ENCODE measurements at places on chromosomes 12 and 14.

DNA sequence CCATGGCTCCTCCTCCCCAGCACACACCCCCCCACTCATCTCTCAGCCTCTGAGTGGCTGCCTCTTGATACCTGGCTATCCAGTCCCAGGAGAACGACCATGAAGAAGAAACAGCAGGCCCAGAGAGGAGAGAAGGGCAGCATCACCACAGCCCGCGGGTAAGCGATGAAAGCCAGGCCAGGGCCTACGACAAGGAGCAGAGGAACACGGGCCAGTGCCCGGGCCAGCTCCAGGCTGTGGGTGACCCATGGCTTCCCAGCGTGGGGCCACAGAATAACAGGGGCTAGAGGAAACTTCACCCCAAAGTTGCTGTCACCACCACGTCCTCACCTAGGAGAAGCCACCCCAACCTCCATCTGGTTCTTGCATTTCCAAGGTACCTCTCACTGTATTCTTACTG is 10.4 kb upstream of the SLC6A12 start:
- no peak for DNase-seq

GRCh38 chr12:54418441-54419087 is 502 bp downstream of the ITGA5 start:
- DNase-seq = no peak

DNA sequence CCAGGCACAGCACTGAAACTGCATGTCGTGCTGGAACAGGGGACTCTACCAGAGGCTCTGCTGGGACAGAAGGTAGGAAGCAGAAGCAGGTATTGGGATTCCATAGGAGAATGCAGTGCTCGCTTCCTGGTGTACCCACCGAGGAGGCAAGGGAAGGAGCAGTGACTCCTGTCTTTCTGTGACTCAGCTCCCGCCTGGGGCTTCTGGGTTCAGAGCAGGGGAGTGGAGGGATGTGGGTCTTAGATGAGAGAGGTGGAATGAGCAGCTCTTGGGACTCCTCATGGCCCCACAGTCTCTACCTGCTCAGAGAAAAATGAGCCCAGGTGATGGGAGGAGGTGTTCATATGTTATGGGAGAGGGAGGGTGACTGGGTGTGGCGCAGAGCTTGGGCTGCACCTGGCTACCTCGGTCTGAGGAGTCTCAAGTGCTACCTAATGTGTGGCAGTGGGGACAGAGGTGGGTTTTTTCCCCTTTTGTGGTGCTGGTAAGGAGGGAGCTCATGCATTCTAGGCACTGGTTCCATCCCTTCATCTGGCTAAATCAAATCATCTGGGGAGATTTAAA is 26.3 kb downstream of the WNT5B start:
- DNase-seq = no peak

GRCh38 chr12:132360906-132361777 is 31.8 kb upstream of the GALNT9 start:
- DNase-seq = no peak

- DNase-seq = no peak
These were observed 1.6 kb upstream of the INF2 start for GRCh38 chr14:104687601-104688504.

GRCh38 chr12:116002890-116003536 is 274.5 kb downstream of the MED13L start:
- DNase-seq = no peak

GRCh38 chr14:20734430-20734806 is 11.3 kb upstream of the EDDM3A start:
- no peak for DNase-seq

- no peak for DNase-seq
These were observed 62.7 kb downstream of the CHST11 start for GRCh38 chr12:104519190-104520019.

DNA sequence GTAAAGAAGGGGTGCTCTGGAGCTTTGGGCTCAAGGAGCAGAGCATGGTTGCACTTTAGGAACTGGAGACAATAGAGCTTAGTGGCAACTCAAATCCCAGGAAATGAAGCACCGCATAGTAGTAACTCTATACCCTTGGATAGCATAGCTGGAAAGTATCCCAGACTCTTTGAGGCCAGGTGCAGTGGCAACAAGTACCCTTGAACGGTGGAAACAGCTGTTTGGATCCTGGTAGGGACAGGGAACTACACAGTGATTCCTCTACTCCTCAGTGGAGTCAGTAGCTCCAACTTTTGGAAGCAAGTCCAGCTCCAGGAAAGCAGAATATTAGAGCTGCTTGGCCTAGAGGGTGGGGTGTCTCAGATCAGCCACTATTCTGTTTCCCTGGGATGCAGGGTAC is 129.0 kb upstream of the WSCD2 start:
- DNase-seq = no peak

DNA sequence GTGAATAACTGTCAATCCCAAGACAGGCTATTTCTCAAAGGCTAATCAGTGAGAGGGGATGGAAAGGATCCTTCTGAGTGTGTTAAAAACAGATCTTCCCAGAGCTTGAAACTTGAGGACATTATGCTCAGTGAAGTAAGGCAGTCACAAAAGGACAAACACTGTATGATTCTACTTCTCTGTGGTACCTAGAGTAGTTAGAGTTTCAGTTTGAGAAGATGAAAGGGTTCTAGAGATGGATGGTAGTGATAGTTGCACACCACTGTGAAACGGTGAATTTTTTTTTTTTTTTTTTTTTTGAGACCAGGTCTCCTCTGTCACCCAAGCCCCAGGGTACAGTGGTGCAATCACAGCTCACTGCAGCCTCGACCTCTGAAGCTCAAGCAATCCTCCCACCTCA is 133.8 kb downstream of the SAMD4A start:
- no peak for DNase-seq

DNA sequence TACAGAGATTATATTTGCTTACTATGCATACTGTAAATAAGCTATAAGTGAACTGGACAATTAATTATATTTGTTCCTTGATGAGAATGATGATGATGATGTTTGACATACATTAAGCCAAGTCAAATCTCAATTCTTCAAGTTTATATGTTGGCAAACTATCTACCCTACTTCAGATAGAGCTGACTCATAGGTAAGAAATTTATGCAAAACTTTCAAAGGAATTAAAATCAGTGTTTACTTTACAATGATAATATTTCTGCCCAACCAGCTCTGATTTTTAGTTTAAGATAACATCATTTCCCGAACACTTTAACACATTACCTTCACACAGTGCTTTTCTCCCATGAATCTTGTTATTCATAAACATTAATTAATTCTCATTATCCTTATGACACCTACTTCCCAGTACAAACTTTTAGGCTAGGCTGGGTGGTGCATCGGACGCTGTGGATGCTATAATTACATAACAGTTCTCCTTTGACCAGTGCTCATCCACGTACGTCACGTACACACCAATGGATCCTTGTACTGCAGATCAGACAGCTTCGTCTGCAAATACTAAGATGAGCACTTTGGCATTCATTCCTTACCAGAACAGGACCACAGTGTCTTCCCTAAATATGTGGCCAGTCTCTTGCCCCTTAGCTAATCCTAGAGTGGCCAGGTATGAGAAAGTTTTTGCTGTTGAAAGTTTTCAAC is 18.3 kb downstream of the BMP4 start:
- DNase-seq = no peak

GRCh38 chr14:59964251-59965007 is 44.5 kb downstream of the LRRC9 start:
- no peak for DNase-seq

DNA sequence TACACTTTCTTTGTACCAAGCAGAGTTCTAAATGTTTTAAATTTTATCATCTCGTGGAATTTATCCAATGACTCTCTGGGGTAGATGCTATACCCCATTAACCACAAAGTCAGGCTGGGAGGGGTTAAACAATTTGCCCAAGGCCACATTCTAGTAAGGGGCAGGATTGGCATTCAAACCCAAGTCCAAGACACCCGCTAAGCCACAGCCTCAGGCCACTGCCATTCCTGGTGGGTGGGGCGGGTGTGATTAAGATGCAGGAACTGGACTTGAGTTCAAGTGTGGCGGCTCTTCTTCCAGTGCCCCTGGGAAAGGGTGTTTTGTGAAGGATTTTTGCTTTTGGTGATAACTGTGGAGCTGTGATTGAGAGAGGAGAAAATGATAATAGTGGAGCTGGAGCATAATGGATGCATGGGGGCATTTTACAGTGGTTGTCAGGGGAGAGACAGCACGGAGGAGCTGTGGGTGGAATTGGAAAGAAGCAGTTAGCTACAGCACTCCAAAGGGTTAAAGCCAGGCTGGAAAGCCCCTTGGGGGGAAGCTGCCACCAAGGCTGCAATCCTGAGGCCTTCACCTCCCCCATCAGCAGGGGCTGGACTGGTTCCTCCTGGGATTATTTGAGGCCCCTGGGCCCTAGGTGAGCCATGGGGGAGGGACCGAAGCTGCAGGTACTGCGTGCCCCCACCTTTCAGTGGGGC is 1.0 kb upstream of the VRTN start:
- DNase-seq = no peak

GRCh38 chr14:72892879-72893635 is 844 bp downstream of the DPF3 start:
- DNase-seq = no peak

- DNase-seq = no peak
These were observed 37.3 kb downstream of the LRCOL1 start for GRCh38 chr12:132572801-132573760.

GRCh38 chr12:53344824-53345485 is 8.8 kb upstream of the SP7 start:
- DNase-seq = peak; percentile 79

- DNase-seq = peak; percentile 31
These were observed 10.9 kb downstream of the C12orf43 start for GRCh38 chr12:121005346-121005815.

DNA sequence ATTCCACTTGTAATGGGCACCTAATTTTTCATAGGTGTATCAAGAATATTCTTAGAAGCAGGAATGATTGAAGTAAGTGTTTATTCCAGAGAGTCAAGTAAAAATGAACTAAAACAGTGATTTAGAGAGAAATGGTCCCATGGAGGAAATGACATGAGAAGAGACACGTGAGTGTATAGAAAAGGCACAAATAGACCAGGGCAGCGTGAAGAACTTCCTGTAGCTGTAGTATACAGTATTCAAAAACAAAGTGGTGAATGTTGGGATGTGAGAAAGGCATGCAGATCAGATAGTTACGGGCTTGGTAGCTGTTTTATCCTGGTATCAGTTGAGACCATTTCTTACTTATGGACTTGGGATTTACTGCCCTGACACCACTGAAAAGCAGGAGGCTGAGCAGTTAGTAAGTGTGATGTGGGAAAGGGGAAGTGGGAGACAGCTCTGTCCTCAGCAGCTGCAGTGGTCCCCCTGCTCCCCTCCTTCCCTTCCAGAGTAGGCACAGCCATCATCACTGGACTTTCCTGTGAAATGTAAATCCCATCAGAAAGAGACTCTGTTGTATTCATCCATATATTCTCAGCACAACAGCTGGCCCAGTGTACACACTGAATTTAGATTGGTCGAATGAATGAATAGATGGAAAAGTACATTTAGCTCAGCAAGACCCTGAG is 16.8 kb upstream of the TESPA1 start:
- no peak for DNase-seq

GRCh38 chr12:52988898-52989297 is 17.4 kb upstream of the EIF4B start:
- DNase-seq = no peak

GRCh38 chr14:61435563-61436337 is 114.4 kb downstream of the PRKCH start:
- no peak for DNase-seq

GRCh38 chr14:27184427-27184826 is 586.6 kb upstream of the NOVA1 start:
- DNase-seq = peak; percentile 69

- DNase-seq = peak; percentile 97
These were observed 19.3 kb downstream of the NFKBIA start for GRCh38 chr14:35385042-35385839.

GRCh38 chr12:81136519-81136918 is 58.6 kb downstream of the ACSS3 start:
- DNase-seq = no peak

GRCh38 chr12:122090759-122091515 is 12.4 kb downstream of the MLXIP start:
- DNase-seq = peak; percentile 86

DNA sequence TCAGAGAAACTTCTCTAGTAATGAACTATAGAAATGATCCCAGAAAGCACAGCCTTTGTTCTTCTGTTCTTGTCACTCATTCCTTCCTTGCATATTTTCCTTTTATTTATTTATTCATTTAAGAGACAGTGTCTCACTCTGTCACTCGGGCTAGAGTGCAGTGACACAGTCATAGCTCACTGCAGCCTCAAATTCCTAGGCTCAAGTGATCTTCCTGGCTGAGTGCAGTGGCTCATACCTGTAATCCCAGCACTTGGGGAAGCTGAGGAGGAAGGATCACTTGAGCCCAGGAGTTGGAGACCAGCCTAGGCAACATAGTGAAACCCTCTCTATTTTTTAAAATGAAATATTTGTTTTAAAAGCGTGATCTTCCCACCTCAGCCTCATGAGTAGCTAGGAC is 11.5 kb downstream of the TECPR2 start:
- no peak for DNase-seq

GRCh38 chr12:49874142-49874897 is 29.4 kb downstream of the FAIM2 start:
- DNase-seq = no peak

DNA sequence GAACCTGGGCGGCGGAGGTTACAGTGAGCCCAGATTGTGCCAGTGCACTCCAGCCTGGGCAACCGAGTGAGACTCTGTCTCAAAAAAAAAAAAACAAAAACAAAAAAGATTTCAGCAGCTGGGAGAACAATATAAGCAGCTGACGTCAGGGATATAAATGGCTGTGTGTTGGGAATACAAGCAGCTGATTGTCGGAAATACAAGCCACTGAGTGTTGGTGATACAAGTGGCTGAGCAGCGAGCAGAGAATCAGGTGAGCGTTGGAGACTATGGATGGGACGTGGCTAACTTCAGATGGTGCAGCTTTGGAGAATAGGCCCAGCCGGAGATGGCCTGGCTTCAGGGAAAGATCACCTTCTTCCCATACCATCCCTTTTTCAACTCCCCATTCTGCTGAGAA is 32.0 kb downstream of the PSEN1 start:
- DNase-seq = no peak

- DNase-seq = no peak
These were observed 33.7 kb downstream of the RFLNA start for GRCh38 chr12:124328636-124329035.

DNA sequence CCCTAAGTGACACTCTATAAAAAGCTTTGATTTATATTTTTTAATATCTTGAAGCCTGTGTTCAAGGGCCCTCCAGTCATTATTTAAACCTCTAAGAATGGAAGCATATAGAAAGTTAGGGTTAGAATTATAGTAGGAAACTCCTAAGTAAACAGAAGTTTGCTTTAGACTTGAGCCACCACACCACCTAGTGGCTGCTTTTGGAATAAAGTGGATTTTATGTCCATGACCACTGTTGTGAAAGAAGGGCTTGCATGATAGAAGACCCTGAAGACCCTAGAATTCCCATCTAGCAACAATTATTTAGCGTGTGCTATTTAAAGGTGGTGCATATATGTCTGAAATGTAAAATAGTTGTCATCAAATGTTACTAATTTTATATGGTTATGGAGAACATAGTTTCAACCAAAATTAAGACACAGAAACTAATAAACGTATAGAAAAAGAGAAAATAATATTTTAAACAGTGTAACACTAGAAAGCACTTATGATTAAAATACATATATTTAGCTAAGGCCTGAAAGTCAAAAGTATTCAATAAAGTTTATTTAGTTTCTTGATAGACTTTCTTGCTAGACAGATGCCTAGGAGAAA is 21.3 kb downstream of the LRRIQ1 start:
- peak; percentile 54 for DNase-seq

- DNase-seq = peak; percentile 98
These were observed 19.4 kb upstream of the P2RX4 start for GRCh38 chr12:121190523-121191031.

Measured in fibroblast of skin of scalp (primary cell).